Mucosa of descending colon (tissue), 3 donors: ENCODE measurements at places on chromosomes 4 and X.
A peak's percentile ranks its signal among the peaks of the same experiment; 100 is the strongest.

- no peak for DNase-seq
Measured at GRCh38 chr4:73237044-73237443, 21.6 kb downstream of the ANKRD17 start.

GRCh38 chr4:78058591-78059523 is 1.7 kb downstream of the FRAS1 start:
- peak; percentile 38 for DNase-seq

GRCh38 chrX:123013141-123013540 is 170.9 kb upstream of the GRIA3 start:
- DNase-seq, result no peak

GRCh38 chrX:84873176-84873575 is 130.5 kb upstream of the APOOL start:
- DNase-seq, result peak; percentile 1

- peak; percentile 55 for DNase-seq
Measured at GRCh38 chr4:98261405-98262291, 464 bp downstream of the RAP1GDS1 start.

GRCh38 chrX:31356275-31357212 is 284.7 kb upstream of the FTHL17 start:
- DNase-seq, result no peak

DNA sequence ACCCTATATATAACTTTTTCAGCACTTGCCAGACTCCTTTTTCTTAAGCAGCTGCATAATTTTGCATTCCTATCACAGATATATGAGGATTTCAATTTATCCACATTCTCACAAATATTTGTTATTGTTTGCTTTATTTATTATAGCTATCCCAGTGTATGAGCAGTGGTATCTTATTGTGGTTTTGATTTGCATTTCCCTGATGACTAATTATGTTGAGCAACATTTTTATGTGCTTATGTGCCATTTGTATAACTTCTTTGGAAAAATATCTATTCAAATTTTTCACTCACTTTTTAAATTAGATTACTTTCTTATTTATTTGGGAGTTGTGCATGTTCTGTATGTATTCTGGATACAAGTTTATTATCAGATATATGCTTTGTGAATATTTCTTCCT is 361.9 kb downstream of the KCTD8 start:
- no peak for DNase-seq

DNA sequence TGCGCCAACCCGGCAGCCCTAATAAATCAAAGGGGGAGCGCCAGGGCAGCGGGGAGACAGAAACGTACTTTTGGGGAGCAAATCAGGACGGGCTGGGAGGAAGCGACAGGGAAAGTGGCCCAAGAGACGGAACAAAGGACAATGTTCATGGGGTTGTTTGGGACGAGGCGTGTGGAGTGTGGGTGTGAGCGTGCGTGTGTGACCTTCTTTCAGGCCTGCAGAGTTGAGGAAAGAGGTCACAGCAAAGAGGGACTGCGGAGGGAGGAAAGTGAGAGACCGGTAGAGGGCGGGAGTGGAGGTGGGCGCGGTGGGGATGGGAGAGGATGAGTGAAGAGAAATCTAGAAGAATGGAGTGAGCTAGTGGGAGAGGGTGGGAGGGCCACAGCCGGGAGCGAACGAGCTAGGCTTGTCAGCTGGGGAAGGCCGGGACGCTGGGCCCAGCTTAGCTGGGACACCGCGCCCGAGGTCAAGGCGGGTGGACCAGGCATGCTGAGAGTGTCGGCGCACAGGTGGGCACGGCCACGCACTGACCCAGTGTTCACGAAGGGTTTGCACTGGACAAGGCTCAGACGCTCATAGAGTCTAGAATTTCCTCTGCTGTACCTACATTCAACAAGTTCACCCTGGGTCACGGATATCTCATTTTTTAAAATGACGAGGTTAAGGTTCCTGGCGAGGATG is 14.7 kb upstream of the PITX2 start:
- no peak for DNase-seq

GRCh38 chr4:30028826-30029225 is 691.3 kb upstream of the PCDH7 start:
- DNase-seq, result no peak

- DNase-seq, result no peak
Measured at GRCh38 chrX:144840616-144841015, 406.7 kb upstream of the SPANXN1 start.
